ENCODE measurements at places on chromosomes 16 and 17.
A peak's percentile ranks its signal among the peaks of the same experiment; 100 is the strongest.

DNA sequence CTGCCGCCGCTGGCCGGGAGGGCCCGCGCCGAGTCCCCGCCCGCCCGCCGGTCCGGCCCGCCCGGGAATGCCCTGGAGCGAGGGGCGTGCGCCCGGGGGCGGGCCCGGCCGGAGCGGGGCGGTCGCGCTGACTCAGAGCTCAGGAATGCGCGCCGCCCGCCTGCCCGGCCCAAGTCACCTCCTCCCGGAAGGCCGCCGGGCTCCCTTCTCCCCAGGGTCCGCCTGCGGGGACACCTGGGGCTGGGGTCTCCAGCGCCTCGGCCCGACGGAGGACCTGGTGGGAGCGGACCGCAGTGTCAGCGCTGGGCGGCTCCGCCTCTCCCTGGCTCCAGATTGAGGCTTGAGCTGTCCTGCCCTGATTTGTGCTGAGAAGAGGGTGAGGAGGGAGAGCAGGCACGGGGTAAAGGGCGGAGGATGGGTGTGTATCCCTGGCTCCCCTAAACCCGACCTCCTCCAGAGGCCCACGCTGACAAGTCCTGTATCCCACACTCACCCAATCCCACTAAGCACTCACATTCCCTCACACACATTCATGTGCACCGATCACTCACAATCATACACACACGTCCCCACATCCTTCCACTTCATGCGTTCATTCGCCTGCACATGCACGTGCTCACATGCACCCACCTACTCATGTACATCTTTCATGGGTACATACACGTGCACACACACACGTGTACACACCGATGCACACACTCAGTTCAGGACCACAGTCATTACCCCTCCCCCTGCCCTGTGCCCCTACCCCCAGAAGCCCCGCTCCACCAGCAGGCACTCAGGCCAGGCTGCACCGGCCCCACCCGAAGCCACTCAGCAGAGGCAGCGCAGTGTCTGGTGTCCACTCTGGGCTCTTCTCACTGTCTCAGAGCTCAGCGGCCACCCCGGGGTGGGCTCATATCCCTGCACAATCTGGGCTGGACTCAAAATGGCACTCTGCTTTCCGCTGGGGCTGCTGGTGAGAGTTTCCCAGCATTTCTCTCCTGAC is at the start of gene RHBDF1:
RHBDF1 (minus strand) TSS at position 71 of the 988 bp plus-strand sequence. CDS start 7,616 bp downstream, outside the sequence.
- peak; percentile 41 for DNase-seq

DNA sequence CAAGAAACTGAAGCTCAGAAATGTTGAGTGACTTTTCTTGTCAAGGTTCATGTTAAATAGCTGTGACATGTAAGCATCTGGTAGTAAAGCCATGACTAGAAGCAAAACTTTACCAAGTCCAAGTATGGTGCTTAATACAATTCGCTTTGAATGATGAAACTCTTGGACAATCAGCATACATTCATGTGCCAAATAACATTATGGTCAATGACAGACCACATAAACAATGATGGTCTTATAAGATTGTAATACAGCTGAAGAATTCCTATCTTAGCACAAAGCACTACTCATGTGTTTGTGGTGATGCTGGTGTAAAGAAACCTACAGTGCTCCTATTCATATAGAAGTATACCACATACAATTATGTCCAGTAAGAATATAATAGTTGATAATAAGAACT is 97.1 kb upstream of the RPRML start:
- DNase-seq: no peak

DNA sequence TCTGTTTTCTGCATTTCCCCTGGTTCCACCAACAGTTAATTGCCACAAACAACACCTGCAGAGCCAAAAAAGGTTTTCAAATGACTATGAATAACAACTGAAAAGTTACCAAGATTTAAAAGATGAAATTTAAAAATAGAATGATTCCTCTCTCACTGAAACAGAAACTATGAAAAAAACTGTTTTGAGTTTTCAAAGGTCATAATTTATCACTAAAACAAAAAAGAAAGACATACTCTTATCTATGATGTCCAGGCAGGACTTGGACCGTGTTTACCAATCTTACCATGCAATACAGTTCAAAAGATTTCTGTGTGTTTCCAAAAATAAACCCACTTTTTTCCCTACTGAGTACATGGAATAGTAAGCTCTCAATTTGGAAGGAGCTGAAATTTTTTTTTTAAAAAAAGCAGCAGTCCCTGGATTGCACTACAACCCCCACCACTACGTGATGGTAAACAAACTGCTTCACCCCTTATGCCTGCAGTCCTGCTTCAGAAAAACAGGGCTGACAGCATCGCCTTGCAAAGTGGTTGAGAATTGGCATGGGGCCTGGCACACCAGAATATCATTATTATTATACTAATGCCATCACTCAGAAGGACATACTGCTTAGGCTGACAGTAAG is 8.5 kb downstream of the TXNDC11 start:
- DNase-seq: no peak

GRCh38 chr17:4580291-4580690 is 4.0 kb upstream of the SMTNL2 start:
- DNase-seq: no peak

- DNase-seq: no peak
These were observed 8.1 kb downstream of the MRPL58 start for GRCh38 chr17:75020331-75021110.

GRCh38 chr17:69047368-69048263 is 13.1 kb downstream of the ABCA9 start:
- DNase-seq: no peak

- DNase-seq: peak; percentile 27
These were observed 119.7 kb downstream of the RPTOR start for GRCh38 chr17:80664217-80664790.

DNA sequence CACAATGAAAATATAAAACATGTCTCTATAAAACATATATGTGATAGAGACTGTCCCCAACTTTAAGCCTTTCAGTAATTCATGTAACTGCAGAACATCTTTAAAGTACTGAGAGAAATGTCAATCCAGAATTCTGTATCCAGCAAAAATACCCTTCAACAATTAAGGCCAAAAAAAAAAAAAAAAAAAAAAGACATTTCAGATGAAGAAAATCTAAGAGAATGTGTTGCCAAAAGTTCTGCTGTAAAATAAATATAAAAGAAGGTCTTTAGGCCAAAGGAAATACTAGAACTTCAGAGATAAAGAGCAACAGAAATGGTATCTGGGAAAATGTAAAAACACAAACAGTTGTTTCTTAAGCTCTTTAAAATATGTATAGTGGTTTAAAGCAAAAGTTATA is 17.3 kb downstream of the BPTF start:
- no peak for DNase-seq

- DNase-seq: peak; percentile 84
These were observed at the start of gene DHRS11 for GRCh38 chr17:36591434-36592315. DHRS11 (plus strand) TSS chr17:36591879; CDS start chr17:36592010, 131 bp downstream.

DNA sequence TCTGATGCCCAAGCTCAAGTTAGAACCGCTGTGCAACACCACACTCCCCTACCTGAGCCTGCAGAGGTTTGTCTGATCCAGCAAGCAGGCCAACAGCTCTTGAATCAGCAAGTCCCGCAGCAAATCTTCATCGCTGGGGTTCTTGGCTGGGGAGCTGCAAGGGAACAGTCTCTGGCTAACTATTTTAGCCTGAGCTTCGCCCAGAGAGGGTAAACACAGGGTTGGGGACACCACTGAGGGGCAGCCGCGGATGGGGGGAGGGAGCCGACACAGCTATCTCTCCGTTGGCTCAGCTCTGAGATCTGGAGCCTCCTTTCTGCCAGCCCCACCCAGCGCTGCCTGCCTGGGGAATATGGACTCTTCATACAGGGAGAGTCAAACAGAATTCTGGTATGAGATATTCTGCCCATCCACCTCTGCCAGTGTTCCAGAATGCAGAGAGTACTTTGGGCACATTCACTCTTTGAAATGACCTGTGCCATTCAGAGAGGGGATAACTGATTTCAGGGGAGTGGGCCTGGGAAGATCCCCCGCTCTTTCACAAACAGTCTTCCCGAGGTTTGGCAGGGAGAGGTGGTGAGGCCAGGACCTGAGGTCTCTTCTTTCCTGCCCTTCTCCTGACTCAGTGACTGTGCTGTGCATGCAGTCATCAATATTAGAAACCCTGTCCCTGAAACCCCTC is 7.4 kb downstream of the GIP start:
- no peak for DNase-seq

GRCh38 chr17:1302761-1303160 is 23.3 kb downstream of the TRARG1 start:
- no peak for DNase-seq

- DNase-seq: no peak
These were observed 8.4 kb downstream of the RARA start for GRCh38 chr17:40317345-40317873.

DNA sequence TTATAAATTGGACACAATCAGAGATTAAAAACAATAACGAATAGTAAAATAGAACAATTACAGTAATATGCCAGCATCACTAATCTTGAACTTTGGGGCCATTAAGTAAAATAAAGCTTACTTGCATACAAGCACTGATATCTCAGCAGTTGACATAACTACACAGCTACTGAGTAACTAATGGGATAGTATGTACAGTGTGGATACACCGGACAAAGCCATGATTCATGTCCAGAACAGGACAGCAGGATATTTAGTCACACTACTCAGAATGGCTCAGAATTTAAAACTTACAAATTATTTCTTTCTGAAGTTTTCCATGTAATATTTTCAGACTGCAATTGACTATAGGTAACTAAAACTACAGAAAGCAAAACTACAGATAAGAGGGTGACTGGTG is 427.5 kb downstream of the CDH13 start:
- no peak for DNase-seq

- DNase-seq: no peak
These were observed 818 bp downstream of the TPPP3 start for GRCh38 chr16:67392301-67393059.

GRCh38 chr16:73864868-73865267 is 431.7 kb upstream of the PSMD7 start:
- DNase-seq: no peak

DNA sequence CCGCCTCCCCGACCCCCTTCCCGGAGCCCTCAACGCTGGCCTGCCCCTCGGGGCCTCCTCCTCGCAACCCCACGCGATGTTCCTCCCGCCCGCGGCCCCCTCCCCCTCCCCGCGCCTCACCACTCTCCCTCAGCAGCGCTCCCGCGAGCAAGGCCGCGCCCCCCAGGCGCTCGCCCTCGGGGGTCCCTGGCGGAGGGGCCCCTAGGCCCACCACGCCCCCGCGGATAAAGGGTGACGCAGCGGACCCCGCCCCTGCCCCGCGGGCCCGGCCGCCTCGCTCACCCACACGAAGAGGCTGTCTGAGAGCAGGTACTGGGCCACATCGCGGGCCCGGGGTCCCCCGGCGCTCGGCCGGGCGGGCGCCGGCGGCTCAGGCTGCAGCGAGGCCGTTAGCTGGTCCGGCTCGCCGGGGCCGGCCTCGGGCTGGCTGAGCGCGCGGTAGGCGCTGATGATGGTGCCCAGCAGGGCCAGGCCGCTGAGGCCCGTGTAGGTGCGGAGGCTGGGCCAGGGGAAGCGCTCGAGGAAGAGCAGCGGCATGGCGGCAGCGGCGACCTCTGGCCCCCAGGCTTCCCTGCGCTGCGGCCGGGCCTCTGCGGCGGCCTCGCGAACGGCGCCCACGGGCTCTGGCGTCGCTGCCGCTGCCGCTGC is 430 bp downstream of the AMFR start:
- DNase-seq: peak; percentile 58

GRCh38 chr17:37239690-37240334 is 136.0 kb upstream of the C17orf78 start:
- no peak for DNase-seq

GRCh38 chr17:49779156-49779738 is 9.2 kb upstream of the KAT7 start:
- DNase-seq: no peak

DNA sequence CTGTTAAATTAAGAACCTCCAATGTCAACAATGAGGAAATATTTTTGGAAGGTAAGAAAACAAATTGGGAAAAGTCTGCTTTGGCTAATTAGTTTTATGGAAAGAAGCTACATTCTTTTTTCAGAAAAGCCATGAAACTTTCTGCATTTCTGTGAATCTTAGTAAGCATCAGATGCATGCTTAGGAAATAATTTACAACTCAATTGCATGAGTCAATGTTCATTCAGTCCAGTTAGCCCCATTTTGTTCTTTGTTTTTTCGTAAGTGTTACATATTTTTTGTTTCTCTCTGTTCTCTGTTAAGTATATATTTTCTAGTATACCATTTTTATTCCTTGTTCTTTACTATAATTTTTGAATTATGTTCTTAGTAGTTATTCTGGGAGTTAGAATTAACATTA is 195.2 kb upstream of the KIF2B start:
- no peak for DNase-seq

GRCh38 chr17:35141681-35142466 is at the start of gene NLE1:
NLE1 (minus strand) TSS chr17:35142303; CDS start chr17:35142275, 28 bp downstream.
- DNase-seq: peak; percentile 94

DNA sequence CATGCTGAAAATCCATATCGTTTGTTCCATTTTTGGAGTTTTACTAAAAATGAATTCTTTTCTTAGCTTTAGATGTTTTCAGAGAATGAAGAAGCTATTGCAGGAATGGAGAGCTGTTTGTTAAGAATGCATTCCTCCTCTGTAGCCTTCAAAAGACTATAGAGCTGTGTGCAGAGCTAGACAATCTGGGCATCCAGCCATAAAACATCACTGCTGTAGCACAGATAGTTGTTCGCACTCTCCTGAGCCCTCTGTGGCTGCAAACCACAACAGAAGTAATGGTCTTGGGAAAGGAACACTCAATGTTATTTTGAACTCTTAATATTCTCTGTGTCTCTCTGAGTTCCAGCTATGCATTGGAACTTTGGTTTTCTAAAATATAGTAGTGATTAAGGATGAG is 4.9 kb downstream of the TNRC6C start:
- DNase-seq: no peak

GRCh38 chr17:61766520-61766919 is 96.8 kb downstream of the BRIP1 start:
- DNase-seq: no peak

- DNase-seq: no peak
These were observed 15.9 kb upstream of the RPRML start for GRCh38 chr17:46994993-46995392.

DNA sequence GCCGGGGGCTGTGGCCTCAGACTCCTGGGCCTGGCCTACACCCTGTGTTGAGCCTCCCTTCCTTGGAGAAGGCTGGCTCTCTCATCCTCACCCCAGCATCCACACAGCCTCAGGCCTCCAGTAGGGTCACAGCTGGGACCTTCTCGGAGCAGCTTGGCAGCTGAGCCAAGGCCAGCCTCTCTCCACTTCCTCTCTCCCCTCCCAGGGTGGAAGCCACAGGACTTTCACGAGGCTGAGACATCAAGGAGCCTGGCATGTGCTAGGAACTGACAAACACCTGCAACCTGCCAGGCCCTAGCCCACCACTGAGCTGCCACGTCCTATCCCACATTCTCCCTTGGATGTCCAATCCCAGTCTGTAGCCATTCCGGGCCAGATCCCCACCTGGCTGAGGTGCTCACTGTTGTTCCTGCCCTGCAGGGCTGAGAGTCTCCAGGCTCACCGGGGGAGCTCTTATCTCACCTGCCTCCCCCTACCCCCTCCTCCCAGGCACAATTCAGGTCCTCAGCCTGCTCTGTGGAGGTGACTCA is 3.1 kb downstream of the MMP15 start:
- DNase-seq: no peak

GRCh38 chr17:78689029-78689428 is 93.0 kb downstream of the CYTH1 start:
- no peak for DNase-seq

- DNase-seq: no peak
These were observed 22.6 kb upstream of the USP10 start for GRCh38 chr16:84677017-84677803.

- peak; percentile 45 for DNase-seq
These were observed 26.7 kb downstream of the PLD6 start for GRCh38 chr17:17179371-17179827.

- DNase-seq: no peak
These were observed 20.2 kb upstream of the SLC38A10 start for GRCh38 chr17:81315129-81315884.

Measured in activated T-cell treated with anti-CD3 and anti-CD28 coated beads, Interleukin-2, amount 50 U/mL, for 72 hours (primary cell).